ENCODE measurements at places on chromosomes 5 and 9.

DNA sequence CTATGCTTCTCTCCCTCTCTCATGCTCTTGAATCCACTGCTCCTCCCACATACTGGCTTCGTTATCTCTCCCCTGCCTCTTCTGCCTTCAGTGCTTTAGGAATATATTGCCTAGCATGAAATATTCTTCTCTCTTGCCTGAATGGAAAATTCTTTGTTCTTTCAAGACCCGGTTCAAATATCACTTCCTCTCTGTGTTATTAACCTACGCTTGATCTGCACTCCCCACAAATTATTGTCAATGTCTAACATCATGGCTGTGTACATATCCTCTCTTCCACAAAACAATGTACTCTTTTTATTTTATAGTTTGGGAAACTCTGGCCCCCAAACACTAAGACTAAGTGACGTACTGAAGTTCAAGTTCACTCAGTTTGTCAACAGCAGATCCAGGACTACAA lies 211.0 kb downstream of the SEC61B start:
- DNase-seq: no peak

- no peak for DNase-seq
These were observed 9.6 kb upstream of the PTGES2 start for GRCh38 chr9:128136816-128137793.

- no peak for DNase-seq
These were observed 37.9 kb downstream of the RAI14 start for GRCh38 chr5:34694012-34694411.

DNA sequence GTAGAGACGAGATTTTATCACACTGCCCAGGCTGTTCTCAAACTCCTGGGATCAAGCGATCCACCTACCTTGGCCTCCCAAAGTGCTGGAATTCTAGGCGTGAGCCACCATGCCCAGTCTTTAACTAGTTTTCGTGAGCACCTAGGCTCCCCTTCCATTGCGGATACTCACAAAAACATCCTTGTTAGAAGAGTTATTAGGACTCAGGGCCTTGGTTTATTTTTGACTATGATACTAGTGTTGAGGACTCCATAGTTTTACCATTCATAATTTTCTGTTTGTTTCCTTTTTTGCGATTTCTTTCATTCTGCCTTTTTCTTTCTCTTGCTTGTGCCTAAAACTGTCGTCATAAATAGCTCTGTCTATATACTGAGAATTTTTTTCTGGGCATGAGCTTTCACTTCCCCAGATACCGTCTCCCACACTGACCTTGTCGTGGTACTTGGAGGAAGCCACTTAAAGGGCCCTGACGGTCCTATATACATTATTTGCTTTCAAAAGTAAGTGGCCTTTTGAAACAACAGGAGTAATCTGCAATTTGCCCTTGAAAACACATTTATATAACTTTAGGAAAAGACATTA lies 5.2 kb downstream of the F2R start:
- no peak for DNase-seq

DNA sequence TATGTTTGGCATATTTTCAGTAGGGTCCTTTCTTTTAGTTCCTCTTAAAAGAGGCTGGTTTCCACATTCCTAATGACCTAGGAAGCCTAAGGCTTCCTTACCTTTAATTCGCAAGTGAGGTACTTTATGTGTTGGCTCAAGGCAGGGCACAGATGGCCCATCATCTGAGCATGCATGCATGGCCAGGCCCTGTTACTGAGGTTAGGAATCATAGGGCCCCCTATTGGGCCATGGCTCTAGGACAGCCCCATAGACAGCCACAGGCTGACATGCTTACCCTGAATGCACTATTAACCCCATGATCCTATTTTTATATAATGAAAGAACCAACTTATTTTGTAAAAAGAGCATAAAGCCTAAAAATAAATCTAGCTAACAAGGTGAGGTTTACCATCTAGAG lies 271.4 kb downstream of the ELAVL2 start:
- no peak for DNase-seq

- DNase-seq: no peak
These were observed 20.0 kb downstream of the GPBP1 start for GRCh38 chr5:57193757-57194413.

- DNase-seq: no peak
These were observed 240.2 kb upstream of the SEMA6A start for GRCh38 chr5:116814626-116815385.

DNA sequence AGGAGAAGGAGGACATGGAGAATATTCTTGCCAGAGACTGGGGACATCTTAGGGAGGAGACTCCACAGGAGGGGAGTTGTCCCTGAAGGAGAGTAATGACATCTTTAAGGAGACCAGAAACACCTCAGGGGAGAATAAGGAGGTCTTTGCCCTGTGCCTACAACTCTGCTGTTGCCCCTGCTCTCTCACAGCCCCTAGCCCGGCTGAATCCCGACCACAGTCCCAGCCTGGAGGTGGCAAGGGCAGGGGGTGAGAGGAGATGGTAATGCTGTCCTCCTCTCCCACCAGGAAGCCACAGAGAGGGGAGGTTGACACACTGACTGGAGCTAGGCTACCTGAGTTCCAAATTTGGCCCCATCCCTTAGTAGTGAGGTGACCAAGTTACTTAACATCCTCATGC lies 30.2 kb upstream of the ENHO start:
- no peak for DNase-seq

DNA sequence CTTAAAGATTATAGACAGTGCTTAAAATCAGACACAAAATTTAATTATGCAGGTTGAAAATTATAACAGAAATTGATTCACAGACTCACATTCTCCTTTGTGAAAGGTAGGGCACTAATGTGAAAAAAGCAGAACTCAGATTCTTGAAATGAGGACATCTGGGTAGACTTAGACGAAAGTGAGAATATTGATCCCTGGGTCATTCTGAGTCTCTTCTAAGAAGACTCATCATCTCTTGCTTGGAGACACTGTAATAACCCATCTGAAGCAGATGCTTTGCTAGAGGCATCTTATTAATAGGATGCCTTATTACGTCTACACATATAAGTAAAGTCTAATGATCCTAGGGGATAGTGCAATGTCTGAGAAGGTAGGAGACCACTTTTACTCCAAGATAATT lies 274.4 kb downstream of the HINT1 start:
- DNase-seq: no peak

DNA sequence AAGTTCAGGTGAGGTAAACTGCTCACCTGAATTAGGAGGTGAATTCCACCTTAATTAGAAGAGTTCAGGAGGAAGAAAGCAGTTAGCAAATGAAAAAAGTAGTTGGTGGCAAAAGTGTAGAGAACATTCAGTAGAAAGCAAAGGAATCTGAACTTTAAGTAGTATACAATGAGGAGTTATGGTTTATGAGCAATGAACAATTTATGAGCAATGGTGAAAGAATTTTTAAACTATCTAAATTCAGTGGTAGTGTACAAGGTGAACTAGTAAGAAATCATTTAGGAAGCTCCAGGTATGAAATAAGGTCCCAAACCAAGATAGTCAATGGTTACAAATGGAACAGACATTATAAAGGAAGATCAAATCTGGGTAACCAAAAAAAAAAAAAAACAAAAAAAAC lies 3.1 kb downstream of the CETN3 start:
- DNase-seq: no peak

DNA sequence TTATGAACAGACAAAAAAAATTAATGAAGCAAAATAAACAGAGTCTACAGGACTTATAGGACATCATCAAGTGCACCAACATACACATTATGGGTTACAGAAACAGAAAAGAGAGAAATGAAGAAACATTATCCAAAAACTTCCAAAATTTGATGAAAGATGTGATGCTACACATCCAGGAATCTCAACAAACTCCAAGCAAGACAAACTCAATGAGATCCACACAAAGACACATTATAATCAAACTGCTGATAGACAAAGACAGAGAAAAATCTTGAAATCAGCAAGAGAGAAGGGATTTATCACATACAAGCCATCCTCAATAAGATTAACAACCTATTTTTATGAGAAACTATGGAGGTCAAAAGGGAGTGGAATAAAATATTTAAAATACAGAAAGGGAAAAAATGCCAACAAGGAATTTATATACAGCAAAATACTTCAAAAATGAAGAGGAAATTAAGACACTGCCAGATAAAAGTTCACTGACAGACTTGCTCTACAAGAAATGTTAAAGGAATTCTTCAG lies 101.0 kb downstream of the NR2F1-AS1 start:
- no peak for DNase-seq

DNA sequence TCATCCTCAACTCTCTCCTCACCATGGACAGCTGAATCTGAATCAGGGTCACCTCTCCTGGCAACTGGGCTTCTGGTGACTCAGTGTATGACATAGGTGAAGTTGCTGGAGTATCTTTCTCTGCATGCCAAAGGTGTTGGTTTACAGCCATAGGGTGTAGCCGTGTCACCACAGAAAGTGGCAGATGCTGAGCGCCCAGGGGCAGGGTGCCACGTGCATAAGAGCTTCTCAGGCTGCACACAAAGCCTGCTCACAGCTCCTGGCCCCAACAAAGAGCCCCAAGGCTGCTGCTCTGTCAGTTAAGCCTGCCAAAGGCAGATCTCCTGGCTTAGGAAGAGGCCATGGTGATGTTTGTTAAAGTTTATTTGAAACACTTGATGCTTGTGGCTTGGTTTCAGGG lies 297.7 kb upstream of the WWC1 start:
- no peak for DNase-seq

DNA sequence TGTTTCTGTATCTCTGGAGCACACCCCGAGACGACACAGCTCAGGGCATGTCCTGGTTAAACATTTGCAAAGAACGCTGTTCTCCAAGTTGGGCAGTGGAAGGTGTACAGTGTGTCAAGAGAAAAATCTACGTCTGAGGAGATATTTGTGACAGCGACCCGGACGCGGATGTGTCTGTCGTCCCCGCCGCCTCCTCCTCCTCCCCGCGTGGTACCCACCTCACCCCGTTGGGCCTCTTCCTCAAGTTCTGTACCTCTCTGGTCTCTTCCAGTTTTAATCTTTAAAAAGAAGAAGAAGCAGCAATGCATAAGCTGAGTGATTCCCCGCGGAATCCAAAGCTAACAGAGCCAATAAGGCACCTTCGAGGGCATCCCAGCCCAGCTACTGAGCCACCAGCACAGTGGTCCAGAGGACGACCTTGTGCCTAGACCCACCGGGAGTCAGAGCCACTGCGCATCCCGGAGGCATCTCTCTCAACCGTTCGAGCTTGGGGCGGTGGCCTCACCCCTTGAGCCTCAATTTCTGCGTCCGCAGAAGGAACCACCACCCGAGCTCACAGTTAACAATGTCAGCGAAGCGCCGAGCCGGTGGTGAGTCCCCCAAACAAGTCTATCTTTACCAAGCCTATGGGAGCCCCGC lies 467 bp downstream of the C9orf78 start:
- DNase-seq: no peak

DNA sequence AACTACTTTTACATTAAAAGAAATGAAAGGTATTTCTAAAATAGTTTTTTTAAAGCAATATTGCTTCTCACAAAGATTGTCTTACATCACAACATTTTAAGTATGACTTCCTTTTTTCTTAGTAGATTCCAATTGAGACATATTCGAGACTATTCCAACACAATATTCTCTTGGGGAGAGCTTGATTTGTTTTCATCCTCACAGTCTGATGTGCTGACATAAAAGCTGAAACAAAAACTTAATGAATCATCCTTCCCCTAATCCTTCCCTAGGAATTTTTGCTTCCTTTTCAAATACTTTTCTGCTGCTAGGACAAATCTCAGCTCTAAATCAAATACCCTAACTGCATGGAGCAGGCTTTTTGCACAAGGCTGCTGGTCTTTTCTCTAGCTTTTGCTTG lies 245.8 kb upstream of the MAP3K1 start:
- no peak for DNase-seq

DNA sequence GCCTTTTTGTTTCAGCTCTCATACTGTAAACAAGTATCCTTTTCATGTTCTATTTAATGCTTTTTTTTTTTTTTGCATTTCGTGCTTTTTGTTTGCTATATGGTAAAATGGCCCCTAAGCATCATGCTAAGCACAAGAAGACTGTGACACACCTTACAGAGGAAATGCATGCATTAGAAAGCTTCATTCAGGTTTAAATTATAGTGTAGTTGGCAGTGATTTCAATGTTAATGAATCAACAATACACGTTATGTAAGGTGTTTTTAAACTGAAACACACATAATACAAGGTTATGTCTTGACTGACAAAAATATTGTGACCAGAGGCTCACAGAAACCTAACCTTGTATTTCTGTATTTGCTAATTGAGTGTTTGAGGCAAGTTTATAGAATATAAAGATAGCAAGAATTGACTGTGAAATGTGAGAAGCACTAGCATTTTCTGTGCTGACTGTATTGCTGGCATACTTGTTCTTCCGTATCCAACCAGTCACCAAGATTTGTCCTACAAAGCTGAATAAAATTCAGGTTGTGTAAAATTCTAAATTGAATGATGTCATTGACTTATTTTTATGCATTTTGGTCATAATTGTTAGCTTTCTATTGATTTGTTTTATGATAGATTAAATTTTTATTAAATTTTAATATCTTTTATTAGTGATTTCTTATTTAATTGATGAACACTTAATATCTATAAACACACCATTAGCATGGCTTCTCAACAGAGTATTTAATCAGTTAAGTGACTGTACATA lies 4.1 kb downstream of the CFAP95 start:
- no peak for DNase-seq

- no peak for DNase-seq
These were observed 700.6 kb downstream of the SEMA5A start for GRCh38 chr5:8845296-8845695.

- no peak for DNase-seq
These were observed 98.4 kb downstream of the MED27 start for GRCh38 chr9:131981116-131981776.

DNA sequence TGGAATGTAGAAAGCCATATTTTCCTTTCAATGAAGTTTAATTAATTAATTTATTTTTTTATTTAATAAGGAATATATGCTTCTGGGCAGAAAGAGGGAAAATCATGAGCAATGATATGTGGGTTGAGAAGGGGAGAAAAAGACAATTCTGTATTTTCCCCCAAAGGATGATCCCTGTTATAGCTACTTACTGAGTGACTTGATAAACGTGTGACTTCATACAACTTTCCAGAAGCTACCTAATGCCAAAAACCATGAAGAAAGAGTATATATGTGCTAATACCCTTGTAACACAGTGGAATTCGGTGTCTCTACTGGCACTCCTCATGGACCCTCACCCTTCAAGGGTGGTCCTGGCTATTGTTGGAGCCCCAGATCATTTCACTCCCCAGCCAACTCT lies 335.0 kb upstream of the KLF4 start:
- DNase-seq: no peak

- DNase-seq: peak; percentile 6
These were observed 143.0 kb downstream of the SMARCA2 start for GRCh38 chr9:2158111-2158610.

GRCh38 chr5:156598964-156599363 lies 251.1 kb upstream of the PPP1R2B start:
- DNase-seq: no peak

- no peak for DNase-seq
These were observed 4.0 kb downstream of the TOR4A start for GRCh38 chr9:137281345-137282116.

DNA sequence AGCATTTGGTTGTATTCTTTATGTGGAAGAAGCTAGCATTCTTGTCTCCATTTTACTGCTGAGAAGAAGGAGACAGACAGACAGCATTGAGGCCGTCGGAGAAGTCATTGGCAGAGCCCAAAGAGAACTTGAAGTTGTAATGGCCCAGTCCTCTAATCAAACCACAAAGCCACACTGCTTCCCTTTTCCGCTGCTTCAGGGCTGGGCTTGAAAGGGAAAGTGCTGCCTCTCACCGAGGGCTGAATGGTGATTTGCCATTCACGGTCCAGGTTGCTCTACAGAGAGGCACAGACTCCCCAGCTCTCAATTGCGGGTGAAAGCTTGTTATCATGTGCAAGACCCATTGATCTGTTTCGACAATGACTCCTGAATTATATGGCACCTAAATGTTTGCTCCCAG lies 25.6 kb upstream of the POU4F3 start:
- peak; percentile 9 for DNase-seq

GRCh38 chr5:174311121-174311520 lies 265.6 kb downstream of the NSG2 start:
- DNase-seq: no peak

Data from SIG-M5 (cell line).